ENCODE measurements at places on chromosomes 2 and 18.
A peak's percentile ranks its signal among the peaks of the same experiment; 100 is the strongest.

DNA sequence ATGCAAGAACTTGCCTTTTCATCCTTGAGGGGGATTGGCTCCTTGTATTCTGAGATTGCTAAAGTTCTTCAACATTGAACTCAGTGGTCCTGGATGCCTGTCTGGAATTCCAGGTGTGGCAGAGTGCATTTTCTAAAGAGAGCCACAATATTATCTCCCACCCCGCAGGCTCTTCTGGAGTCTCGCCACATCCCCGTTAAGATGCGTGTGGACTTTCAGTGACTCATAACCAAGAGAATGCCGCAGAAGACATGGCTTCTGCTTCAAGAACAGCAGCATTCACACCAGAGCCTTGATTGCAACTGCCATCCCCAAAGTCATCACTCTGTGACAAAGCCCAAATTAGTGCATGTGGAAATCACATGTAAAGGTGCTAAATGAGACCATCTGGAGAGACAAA, 142.7 kb downstream of the CDH20 start:
- no peak for DNase-seq

DNA sequence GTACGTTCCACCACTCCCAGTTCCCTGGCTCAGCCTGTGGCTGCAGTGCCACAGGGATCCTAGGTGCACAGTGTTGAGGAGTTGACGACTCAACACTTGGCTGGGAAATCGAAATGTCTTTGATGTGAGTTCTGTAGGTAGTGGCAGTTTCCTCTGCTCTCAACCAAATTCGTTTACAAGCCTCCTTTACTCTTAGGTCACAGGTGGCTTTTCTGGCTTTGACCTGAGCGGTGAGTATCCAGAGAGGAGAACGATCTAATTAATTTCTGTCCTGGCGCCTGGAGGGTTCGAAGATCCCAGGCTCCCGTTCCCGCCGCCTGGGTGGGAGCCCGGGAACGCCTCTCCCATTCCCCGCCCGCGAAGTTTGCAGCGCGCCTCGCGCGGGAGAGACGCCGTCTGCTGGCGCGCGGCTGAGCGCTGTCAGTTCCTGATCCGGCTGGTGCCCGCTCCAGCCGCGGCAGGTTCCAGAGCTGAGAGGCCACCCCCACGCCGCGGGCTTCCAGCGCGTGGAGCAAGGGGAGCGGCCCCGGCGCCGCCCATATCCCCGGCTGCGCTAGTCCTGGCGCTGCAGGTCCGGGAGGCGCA, at the start of gene LAMA3:
LAMA3 (plus strand) TSS at position 423 of the 585 bp plus-strand sequence. CDS start 231 bp downstream, outside the sequence.
- peak; percentile 20 for DNase-seq

GRCh38 chr18:55396267-55396905, 191.6 kb downstream of the TCF4 start:
- DNase-seq, result no peak

DNA sequence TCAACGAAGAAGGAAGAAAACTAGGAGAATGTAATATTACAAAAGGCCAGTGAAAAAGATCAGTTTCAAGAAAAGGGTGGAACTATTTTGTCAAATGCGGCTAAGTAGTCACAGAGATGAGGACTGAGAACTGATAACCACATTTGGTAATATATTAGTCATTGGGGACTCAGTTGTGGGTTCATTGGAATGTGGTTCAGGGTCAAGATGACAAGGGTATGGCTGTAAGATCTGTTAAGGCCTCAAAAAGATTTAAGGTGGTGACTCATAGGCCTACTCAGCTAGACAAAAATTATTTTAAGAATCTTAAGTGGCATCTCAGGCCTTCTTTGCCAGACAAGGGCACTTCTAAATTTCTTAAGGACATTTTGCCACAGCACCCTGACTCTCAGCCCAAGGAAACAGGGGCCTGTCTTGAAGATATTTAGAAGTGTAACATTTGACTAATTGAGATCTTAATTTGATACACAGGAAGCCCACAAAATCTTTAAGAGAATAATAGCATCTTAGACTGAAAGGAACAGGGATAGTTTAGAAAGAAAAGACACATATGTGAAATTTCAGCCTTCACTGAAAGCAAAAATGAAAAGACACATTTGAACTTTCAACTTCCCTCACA, 81.3 kb downstream of the STRADB start:
- DNase-seq, result no peak

DNA sequence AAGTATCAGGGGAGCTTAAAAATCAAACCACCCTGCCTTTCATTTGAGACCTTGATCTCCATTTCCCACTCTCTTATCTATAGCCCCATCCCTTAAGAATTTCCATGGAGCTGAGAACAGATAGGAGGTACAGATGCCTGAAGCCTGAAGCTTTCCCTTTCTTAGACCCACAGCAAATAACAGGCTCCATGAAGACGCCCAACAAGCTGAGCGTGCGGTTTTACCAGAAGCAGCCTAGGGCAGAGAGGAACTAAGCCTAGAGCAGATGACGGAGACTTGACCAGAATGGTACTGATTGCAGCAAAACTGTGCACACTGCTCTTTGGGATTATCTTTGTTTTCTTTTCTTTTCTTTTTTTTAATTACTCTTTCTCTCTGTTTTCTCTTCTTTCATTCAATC, 1.7 kb upstream of the ERBB4 start:
- DNase-seq, result no peak

DNA sequence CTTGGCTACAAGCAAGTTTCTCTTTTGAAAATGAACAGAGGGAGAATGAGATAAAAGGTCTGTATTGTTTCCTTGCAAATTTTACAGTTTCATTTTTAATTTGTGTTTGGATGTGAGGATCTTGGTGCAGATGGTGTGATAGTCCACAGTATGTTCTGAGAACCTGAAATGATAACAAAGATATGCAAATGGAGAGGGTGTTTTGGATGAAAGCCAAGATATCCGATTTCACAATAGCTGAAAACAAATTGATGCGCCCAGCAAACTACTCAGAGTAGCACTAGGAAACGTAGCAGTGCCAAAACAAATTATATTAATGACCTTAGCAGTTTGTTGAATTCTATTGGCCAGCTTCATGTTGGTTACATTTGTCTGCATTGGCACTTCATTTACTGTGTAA, 683.5 kb downstream of the TMEM182 start:
- no peak for DNase-seq

DNA sequence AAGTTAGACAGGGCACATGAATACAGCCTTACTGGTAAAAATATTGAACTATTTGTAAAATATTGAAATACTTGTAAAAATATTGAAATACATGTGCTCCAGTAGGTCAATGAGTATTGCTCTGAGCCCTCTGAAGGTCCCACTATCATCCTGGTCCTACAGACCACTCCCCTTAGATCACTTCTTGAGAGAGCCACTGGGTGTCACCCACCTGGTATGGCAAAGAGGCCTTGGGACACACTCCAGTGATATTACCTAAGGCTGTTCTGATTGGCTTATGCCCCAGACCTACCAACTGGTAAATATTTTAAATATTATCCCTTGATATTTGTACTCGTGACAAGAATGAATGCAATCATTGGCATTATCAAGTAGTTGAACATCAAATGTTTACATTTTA, 5.0 kb downstream of the THSD7B start:
- no peak for DNase-seq

GRCh38 chr2:241773511-241774418, 2.9 kb upstream of the GAL3ST2 start:
- DNase-seq, result no peak

- DNase-seq, result no peak
Observed at GRCh38 chr2:240178564-240178963, 38.1 kb upstream of the OTOS start.

- DNase-seq, result no peak
Observed at GRCh38 chr2:181203916-181204315, 223.5 kb downstream of the UBE2E3 start.

DNA sequence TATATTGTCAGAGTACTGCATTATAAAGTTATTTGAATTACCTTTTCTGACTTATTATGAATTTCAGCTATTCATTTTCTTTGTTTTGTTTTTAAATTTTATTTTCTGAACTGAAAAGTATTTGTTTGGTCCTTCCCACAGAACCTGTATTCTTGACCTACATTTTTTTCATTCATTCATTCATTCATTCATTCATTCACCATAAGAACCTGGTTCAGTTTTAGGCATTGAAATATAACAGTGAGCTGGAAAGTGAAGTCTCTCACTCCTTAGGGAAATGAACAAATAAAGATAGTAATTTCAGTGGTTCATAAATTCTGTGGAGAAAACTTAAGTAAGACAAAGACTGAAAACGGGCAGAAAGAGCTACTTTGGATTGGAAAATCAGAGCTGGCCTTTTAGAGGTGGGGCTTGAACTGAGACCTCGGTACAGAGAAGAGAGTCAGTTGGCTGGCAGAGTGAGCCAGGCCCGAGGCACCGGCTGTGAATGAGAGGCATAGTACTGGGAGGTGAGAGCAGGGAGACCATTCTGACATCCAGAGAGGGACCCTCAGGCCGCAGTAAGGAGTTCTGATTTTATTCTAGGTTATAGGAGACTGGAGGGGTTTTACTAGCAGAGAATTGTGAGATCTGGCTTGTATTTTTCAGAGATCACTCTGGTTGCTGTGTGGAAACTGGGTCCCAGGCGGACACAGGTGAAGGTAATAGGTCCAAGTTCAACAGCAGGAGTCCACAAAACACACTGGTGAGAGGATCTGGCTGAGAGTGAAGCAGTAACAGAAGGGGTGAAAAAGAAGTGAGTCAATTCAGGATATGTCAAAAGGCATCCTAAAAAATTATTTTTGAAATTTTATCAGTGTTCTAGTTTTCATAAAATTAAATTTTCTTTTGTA, 75.8 kb upstream of the FN1 start:
- no peak for DNase-seq

- no peak for DNase-seq
Observed at GRCh38 chr18:69455125-69455524, 54.4 kb downstream of the DOK6 start.

GRCh38 chr18:50757358-50757757, 62.5 kb downstream of the MRO start:
- no peak for DNase-seq

GRCh38 chr2:20398956-20399567, 47.8 kb upstream of the RHOB start:
- DNase-seq, result no peak

- no peak for DNase-seq
Observed at GRCh38 chr18:5469340-5469739, 74.5 kb downstream of the EPB41L3 start.

- no peak for DNase-seq
Observed at GRCh38 chr18:27763936-27764335, 413.0 kb downstream of the CDH2 start.

GRCh38 chr2:221642447-221642846, 70.3 kb upstream of the EPHA4 start:
- no peak for DNase-seq

DNA sequence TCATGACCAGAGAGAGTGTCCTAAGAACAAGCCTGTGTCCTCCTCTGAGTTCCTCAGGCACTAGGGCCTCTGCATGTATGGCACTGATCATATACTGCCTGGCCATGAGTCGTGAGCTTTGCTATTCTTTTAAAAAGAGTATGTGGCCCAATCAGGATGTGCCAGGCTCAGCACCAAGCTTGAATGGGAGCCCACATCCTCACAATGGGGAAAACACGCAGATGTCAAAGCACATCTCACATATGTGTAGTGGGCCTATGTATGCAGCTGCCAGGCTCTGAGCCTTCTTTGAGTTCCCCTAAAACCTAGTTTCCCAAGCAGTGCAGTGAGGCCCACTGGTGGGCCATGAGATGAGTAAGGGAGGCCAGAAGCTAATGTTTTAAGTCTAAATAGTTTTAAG, 69.9 kb upstream of the SLC1A4 start:
- DNase-seq, result no peak

DNA sequence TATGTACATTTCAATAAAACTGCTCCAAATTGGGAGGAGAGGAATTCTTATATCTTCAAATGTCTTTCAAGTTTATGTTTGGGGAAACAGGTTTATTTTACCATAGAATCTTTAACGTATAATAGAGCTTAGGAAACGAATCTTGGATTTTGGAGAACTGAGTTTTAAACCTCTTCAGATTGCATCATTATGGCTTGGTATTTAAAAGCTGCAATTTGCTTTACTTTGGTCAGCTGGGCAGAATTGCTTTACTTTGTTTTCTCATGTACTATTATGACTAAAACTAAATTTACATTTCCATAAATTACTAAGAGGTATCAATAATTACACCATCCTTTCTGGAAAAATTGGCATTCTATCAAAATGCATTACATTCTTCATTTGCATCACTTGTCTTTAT, 54.6 kb downstream of the BAZ2B start:
- DNase-seq, result no peak

- no peak for DNase-seq
Observed at GRCh38 chr2:236939271-236939670, 146.4 kb upstream of the COPS8 start.

DNA sequence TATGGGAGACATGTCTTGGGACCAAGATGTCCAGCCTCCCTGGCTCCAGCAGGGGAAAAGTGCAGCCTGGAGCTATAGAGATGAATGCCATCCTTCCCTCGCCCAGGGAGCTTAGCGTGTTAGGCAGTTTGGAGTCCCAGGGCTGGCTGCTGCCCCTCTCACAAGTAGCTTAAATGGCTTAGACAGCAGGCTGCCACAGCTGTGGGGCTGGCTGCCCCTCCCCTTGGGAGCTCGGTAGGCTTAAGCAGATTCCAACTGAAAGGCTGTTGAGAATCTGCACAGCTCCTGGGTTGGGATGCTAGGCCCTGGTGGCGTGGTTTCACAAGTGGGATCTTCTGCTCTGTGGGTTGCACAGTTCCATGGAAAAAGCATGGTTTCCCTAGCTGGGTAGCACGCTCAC, 940.5 kb upstream of the DDX18 start:
- no peak for DNase-seq

DNA sequence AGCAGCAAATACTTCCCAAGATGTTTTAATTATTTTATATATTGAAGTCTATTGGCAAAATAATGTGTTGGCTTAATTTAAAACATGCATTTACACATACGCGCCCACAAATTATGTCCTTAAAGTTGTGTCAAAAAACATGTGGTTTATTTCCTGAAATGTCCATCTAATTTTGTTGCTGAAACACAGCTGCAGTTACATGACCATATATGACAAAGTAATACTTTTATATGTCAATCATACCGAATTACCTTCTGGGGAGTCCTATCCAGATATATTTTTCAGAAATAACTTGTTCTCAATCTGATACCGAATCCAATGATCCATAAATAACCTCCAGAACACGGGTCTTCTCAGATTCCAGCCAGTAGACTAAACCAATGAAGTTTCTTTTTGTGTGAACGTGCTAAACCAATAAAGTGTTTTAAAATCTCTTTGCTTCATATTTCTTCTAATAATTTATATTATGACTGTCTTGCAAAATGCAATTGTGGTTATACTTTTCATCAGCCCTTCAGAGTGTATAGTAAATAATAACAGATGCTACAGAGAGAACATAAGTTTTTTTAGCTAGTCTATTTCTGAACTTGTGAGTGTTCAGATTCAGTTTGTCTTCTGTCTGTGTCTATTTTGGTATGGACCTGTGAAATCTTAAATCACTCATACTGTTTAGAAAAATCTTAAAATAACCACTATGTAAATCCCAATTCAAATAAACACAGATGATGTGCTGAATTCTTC, 2.4 kb downstream of the SCG2 start:
- no peak for DNase-seq

All from CD4-positive, alpha-beta T cell (primary cell).